ENCODE measurements at places on chromosomes 11 and 22.

DNA sequence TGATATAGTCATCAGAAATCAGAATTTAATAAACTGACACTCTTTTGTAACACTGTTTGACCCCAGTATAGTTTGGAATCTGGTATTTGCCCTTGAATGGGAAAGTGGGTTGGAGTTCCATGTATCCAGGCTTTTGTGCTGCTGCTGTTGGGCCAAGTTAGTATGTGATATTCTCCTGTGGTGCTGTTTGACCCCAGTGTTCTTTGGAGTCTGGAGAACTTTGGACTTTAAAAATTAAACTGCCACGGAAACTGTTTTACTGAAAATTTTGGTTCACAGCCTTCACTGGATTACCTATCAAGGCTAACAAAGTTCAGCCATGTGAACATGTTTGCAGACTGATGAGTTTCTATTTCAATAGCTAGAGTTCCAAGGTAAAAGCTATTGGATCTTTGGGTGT, 740 bp downstream of the GLYATL1 start:
- no peak for DNase-seq

- DNase-seq = no peak
Observed at GRCh38 chr22:40857309-40857855, 434 bp downstream of the XPNPEP3 start.

- no peak for DNase-seq
Observed at GRCh38 chr11:110565357-110566336, 135.9 kb downstream of the FDX1 start.

DNA sequence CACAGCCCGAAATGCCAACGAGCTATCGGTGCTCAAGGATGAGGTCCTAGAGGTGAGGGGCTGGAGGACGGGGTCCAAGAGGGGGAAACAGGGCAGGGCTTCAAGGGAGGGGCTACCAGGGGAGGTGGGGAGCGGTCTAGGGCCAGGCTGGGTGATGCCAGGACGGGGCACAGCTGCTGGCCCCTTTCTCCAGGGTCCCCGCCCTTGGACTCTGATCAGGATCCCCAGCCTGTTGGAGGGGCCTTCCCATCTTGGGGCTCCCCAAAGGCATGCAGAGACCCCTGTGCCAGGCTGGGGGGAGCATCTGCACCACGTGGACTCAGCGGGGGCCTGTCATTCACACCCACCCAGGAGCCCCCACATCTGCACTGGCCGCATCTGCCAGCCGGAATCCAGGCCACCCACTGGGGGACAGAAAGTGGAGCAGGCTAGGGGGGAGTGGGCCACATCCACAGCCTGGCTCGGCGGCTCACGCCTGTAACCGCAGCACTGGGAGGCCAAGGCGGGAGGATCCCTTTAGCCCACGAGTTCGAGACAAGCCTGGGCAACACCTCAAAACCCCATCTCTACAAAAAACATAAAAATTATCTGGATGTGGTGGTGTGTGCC, 18.9 kb downstream of the EPS8L2 start:
- no peak for DNase-seq

DNA sequence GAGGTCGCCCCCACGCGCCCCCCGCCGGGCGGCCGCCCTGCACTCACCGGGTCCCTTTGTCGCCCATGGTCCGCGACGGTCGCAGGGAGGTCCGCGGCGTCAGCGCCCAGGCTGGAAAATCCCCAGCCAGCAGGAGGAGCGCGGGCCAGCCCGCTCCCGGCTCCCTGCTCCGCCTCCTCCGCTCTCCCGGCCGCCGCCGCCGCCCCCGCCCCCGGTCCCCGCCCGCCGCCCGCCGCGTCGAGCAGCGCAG, at the start of gene ARRB1:
ARRB1 (minus strand) TSS at position 121 of the 250 bp plus-strand sequence; CDS start at position 67, 54 bp downstream.
- DNase-seq = no peak

DNA sequence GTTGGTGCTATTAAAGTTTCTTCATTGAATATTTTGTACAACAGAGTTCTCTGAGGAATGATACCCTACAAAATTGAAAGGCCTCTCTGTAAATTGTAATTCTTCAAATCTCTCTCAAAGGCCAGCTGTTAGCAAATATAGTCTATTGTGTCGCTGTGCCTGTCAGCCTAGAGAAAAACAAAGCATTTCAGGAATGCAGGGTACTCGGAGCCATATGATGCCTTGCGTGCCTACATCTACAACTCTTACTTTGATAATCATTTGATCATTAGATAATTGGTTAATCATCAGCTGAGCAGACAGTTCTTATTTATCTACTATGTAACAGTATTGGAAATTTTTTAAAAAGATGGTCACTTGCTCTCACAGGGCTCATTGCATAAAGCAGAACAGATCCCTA, 67.3 kb downstream of the RNF169 start:
- no peak for DNase-seq

GRCh38 chr11:117909611-117910382, 19.4 kb downstream of the TMPRSS13 start:
- DNase-seq = no peak

GRCh38 chr11:61718621-61719302, 33.7 kb upstream of the MYRF start:
- DNase-seq = no peak

DNA sequence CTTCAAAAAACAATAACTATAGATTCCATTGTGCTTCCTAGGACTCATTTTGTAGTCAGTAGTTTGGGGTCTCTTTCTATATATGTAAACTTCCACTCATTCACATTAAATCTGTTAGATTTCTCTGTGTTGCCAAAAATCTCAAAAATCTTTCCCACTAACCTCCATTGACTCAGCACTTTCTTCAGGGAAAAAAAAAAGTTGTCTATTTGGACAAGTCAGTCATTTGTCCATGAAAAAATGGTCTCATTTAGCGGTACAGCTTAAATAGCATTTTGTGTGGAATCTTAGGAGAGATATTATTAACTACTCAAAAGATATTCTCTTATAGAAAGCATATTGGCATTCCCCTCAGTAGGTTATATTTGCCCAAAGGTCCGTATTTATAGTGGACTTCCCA, 81.9 kb downstream of the PPP2R1B start:
- no peak for DNase-seq

DNA sequence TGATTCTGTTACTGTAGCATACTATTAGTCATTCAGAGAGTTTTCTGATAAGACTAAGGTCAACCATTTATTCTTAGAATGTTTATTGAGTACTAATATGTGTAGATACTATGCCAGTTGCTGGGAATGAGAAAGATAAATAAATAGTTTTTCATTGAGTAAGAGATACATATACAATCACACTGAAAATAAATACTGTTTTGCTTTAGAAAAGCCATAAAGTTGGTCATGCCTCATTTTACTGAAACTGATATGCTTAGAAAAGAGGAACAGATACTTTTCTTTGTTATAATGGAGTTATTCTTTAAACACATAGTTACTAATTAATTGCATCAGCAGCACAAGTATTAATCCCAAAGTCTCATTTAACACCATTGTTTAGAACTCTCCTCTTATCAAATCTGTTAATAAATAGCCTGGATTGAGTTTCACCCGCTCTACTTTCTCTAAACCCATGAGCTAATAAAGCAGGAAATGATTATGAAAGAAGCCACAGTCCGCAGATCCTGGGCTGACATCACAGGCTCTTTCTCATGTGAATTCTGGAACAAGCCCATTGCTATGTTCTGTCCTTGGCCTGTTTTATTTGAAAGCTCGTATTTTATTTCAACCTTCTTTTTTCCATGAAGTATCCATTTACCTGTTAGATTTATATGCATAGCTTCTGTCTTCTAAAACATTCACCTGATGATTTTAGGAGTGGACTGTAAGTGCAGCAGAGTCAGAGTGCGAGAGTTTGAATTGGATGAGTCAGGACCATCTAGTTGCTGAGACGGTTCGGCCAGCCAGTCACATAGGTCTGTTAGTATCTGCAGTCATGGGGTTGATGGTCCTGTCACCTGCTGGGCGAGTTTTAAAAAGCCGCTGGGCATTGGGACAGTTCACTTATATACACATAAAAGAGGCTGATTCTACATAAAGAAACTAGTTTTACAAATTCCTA, 35.5 kb downstream of the PIWIL4 start:
- peak; percentile 21 for DNase-seq

All from stimulated activated CD4-positive, alpha-beta T cell treated with anti-CD3 and anti-CD28 coated beads, Interleukin-2, amount 100 ng/mL, for 24 hours (primary cell).